ENCODE measurements at places on chromosomes 13 and 19. TPM values are rescaled to one million over a fixed set of nuclear protein-coding genes. Genes with fewer than 3 reads are reported as not detected.
A peak's percentile ranks its signal among the peaks of the same experiment; 100 is the strongest.

DNA sequence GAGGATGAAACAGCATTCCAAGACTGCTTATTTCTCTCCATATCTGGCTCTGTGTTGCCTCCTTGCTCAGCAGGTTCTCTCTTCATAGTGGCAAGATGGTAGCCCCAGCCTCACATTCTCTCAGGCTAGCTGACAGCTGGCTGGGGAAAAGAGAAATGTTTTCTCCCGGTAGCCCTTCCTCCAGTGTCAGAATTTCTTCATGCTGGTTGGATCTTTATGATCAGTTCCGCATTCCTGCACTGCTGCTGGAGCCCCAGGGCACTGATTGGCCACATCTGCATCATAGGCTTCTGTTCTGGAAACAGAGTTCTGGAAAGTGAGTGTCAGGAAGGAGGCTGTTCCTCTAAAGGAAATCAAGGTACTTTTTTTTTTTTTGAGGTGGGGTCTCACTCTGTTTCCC, 24.6 kb downstream of the POP4 start:
- DNase-seq, result peak; percentile 5

Gene BLVRB
- 83.3 TPM for total RNA-seq

Gene CDX2
- not detected for total RNA-seq

Gene SLC25A41
- total RNA-seq, result not detected

DNA sequence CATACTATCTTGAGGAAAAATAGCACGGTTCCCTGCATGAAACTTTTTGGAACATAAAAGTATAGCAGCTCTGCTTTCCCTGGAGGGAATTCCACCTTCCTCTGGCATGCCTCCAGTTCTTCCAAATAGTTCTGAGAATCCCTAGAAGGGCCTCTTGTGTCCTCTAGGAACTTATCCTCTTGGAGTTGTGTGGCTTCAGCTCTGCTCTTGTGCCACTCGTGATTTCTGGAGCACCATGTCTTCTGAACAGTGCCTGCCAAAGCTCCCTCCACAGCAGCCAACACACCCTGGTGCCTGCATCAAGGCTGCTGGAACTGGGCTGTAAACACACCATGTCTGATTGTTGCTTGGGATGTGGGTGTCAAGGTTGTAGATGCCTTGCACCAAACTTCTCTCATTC, 65.7 kb upstream of the FLT1 start:
- no peak for DNase-seq

- no peak for DNase-seq
These were observed 41.8 kb downstream of the MBD3L2B start for GRCh38 chr19:6979399-6979798.

Gene LILRB4
- total RNA-seq, result not detected

DNA sequence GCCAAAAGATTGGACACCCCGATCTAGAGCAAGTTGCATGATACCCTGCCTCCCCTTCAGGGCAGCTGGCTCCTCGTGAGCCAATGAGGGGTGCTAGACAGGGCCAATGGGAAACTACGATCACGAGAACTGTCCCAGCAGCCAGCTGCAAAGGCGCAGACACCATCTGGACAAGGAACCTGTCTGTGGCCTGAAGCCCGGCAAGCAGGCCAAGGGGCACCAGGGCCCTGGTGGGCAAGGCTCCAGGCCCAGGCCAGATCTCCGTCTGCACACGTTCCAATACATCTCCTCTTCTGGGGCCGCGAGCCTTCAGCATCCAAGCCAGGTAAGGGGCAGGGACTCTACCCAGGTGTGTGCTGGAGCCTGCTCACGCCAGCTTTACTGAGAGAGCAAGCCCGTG, 20.2 kb downstream of the MED26 start:
- DNase-seq, result no peak

Gene ZNF253
- 9.9 TPM for total RNA-seq

- peak; percentile 1 for DNase-seq
These were observed 347.8 kb downstream of the ZNF536 start for GRCh38 chr19:30719999-30720345.

DNA sequence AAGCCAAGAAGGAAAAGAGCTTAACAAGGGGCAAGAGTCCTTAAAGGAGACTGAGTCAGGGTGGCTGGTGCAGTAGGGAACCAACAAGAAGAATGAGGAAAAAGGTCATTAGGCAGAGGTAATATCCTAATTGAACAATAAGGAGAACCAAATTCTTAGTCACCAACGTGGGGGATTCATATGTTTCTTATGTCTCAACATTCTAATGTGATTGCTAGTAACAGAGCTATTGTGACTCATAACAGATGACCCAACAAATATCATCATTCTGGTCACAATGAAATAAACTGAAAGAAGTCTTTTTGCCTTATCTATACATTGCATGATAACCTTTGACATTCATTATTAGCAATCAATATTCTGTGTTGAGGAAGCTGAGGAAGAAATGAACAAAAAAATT, 101.6 kb downstream of the RAP2A start:
- peak; percentile 9 for DNase-seq

- no peak for DNase-seq
These were observed 5.2 kb upstream of the ATP1A3 start for GRCh38 chr19:41999071-41999877.

Gene PNMA8B
- not detected for total RNA-seq

- no peak for DNase-seq
These were observed 2.1 kb upstream of the CIRBP start for GRCh38 chr19:1266916-1267476.

GRCh38 chr19:41373993-41374392, 2.3 kb upstream of the TMEM91 start:
- peak; percentile 88 for DNase-seq

- DNase-seq, result peak; percentile 31
These were observed 472.7 kb downstream of the DIAPH3 start for GRCh38 chr13:59690857-59691500.

GRCh38 chr13:99265821-99266426, 7.7 kb upstream of the GPR18 start:
- peak; percentile 49 for DNase-seq

GRCh38 chr19:1725100-1726064, 27.9 kb upstream of the ONECUT3 start:
- peak; percentile 43 for DNase-seq

DNA sequence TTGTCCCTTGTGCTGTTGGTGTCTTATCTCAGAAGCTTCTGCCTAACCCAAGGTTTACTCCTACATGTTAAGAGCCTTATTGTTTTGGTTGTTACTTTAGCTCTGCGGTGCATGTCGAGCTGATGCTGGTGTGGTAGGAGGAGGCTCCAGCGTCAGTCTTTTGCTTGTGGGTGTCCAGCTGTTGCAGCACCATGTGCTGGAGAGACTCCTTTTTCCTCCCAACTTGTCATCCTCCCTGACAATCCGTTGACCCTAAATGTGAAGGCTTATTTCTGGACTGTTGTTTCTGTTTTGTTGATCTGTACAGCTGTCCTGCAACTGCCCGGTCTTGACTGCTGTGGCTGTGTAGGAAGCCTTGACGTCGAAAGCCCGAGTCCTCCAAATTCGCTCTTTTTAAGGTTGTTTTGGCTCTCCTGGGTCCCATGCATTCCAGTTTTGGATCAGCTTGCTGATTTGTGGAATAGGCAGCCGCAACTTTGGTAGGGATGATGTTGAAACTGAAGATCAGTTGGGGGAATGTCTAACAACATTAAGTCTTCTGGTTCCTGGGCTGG, 15.3 kb downstream of the NAXD start:
- no peak for DNase-seq

Gene SBK3
- 0.26 TPM for total RNA-seq

Gene TNFSF13B
- 7.2 TPM for total RNA-seq
